IPS DF 6.9 (cell line): ENCODE measurements at places on chromosomes 7 and 10.

- DNase-seq: no peak
Measured at GRCh38 chr10:3484306-3485056, 300.5 kb downstream of the KLF6 start.

DNA sequence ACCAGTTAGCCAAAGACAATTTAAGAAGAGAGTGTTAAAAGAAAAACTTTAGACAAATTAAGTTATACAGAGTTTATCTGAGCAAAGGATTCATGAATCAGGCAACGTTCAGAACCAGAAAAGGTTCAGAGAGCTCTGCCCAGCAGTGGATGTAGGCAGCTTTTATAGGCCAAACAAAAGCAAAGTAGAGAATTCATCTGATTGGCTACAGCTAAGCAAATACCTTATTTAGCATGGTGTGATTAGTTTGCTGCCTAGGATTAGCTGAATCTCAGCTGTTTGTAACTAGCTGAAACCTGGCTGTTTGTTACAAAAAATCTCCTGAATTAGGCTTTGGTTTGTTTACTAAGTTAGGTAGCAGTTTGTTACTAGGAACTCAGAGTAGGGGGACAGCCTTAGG, 66.0 kb downstream of the SLC25A40 start:
- no peak for DNase-seq

DNA sequence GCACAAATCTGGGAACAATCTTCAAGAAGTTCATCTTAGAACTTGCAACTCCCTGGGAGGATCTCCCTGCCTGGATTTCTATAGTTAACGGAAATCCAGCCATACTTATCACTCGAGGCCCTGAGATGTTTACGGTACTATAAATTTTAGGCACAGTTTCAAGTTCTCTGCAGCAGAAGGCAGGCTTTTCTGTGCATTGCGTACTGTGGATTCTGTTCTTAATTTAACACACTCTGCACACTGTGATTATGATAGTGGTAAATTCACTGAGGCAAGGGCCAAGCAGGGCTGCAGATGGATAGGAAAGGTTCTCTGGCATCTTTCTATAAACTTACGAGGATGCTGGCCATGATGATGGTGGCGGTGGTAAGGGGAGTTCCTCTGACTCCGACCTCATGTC, 10.6 kb downstream of the INHBA start:
- DNase-seq: no peak

DNA sequence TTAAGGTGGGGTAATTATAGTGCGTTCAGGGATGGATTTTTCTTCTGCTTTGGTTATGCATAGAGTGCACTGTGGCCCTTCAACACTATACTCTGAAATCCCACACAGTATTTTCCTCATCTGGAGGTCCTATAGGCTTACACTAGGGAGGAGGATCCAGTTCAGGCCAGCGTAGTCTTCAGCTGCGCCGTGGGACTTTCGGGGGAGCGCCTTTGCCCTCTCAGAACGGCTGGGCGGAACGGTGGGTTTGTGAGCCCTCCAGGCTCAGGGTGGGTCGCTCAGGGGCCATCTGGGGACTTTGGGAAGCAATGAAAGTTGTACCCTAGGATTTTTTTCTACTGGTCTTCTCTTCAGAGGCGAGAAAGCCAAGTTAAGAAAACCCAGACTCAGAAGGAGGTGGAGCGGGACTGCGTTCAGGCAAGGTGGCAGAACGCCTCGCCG, 652 bp upstream of the VPS26A start:
- no peak for DNase-seq

- DNase-seq: no peak
Measured at GRCh38 chr7:41822259-41822817, 119.4 kb upstream of the INHBA start.

DNA sequence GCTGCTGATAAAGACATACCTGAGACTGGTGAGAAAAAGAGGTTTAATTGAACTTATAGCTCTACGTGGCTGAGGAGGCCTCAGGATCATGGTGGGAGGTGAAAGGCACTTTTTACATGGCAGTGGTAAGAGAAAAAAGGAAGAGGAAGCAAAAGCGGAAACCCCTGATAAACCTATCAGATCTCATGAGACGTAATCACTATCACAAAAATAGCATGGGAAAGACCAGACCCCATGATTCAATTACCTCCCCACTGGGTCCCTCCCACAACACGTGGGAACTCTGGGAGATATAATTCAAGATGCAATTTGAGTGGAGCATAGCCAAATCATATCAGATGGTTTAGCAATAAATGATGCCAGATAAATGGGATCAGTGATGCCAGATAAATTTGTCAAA, 892.0 kb upstream of the CELF2 start:
- DNase-seq: no peak
